ENCODE measurements at places on chromosomes 7 and 10. TPM values are rescaled to one million over a fixed set of nuclear protein-coding genes. Genes with fewer than 3 reads are reported as not detected.

- no peaks in the 10 kb centered on the region for H3K27me3 ChIP-seq
- H3K36me3 ChIP-seq, result no peaks in the 10 kb centered on the region
- no peak overlapping the region for H3K4me3 ChIP-seq
- peaks cover 11% of the 10 kb centered on the region for H3K4me1 ChIP-seq
- DNase-seq, result no peak
- H3K27ac ChIP-seq, result no peak overlapping the region
Measured at GRCh38 chr10:63697956-63698786, 177.0 kb downstream of the REEP3 start.

DNA sequence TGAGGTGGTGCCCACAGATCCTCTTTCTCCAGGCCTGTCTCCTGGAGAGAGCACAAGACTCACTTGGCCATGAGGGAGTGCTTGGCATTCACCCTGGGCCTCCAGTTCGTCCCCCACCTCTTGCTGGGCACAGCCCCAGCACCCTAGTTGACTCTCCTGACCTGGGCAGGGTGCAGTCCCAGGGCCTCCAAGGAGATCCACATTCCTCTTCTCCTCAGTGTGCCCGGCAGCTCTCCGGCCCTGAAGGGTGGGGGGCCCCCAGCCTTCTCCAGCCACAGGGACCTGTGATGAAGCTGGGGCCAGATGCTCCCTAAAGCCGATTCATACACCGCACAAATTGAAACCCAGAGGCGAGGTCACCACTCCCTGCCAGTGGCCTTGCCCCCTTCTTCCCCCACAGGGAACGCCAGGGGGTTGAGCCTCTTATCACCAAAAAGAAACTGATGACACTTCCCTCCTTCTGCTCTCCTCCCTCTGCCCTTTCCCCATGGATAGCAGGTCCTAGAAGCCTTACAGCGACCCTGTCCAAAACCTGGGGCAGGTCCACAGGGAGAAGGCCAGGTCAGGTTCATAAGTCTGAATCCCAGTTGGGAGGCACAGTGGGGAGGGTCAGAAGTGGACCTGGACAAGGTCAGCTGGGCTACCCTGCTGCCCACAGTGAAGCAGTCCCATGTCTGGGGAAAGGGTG, 3.1 kb downstream of the EN2 start:
- no peaks in the 10 kb centered on the region for H3K36me3 ChIP-seq
- H3K27ac ChIP-seq, result no peak overlapping the region
- no peak overlapping the region for H3K4me3 ChIP-seq
- peaks cover 96% of the 10 kb centered on the region for H3K27me3 ChIP-seq
- peaks cover 18% of the 10 kb centered on the region for H3K4me1 ChIP-seq

DNA sequence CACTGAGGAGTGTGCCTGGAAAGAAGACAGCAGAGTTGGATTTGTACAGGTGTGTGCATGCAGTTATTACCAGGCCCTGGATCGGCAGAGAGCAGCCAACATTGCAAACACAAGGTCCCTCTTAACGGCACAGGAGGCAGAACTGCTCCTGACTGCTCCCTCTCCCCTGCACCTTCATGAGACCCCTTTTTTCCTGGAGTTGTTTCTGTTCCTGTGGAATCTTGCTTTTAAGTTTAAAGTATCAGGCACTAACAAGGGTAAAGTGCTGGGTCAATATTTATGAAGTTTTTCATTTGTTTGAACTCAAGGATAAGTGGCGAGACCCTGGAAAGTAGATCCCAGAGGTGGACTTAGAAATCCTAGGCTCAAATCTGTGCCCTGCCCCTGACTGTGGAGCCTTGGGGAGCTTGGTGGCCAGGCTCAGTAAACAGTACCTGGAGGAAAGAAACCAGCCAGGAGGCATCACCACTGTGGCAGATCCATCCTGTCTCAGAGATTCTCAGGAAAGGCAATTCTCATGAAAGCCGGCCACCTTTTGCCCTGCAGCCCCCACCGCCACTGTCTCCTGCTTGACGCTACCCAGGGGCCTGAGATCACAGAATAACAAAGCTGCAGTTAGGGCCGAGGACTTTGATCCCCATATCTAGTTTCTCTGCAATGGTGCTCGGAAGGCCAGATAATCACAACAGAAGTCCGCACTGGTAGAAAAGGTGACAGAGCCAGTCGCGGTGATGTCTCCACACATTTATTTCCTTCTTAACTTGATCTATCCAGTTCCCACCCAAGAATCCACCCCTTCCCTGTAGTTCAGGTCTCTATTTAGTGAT, 36.7 kb downstream of the DDC start:
- H3K36me3 ChIP-seq, result no peaks in the 10 kb centered on the region
- H3K27me3 ChIP-seq, result no peaks in the 10 kb centered on the region
- H3K4me3 ChIP-seq, result no peak overlapping the region
- H3K27ac ChIP-seq, result peak overlapping the region; percentile 86
- DNase-seq, result peak; percentile 61

GRCh38 chr7:85074-85882, 107.1 kb upstream of the FAM20C start:
- H3K36me3 ChIP-seq, result no peaks in the 10 kb centered on the region
- H3K27me3 ChIP-seq, result no peaks in the 10 kb centered on the region
- DNase-seq, result peak; percentile 50
- no peak overlapping the region for H3K27ac ChIP-seq
- H3K4me1 ChIP-seq, result peaks cover 44% of the 10 kb centered on the region

GRCh38 chr7:157299613-157300368, 37.0 kb upstream of the DNAJB6 start:
- H3K27ac ChIP-seq, result no peak overlapping the region
- no peak for DNase-seq
- H3K27me3 ChIP-seq, result no peaks in the 10 kb centered on the region
- H3K36me3 ChIP-seq, result no peaks in the 10 kb centered on the region

DNA sequence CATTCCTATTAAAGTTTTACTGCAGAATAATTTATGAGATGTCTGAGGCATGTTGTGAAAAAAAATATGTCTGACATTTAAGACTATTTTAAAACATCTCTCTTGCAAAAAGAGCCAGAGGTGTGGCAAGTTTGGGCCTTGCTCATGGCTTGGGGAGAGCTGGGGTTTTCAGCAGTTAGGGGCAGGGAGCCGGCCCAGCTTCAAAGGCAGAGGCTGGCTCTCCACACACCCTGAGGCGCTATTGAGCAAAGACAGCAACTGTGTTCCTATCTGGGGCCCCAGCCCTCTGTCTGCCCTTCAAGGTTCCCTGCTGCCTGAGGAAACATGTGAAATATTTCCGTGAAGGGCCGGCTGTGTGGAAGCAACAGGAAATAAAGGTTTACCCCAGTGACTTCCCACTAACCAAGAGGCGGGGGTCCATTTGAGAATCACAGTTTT, 94.0 kb downstream of the SORBS1 start:
- H3K4me1 ChIP-seq, result peaks cover 43% of the 10 kb centered on the region
- DNase-seq, result peak; percentile 83
- H3K27me3 ChIP-seq, result no peaks in the 10 kb centered on the region
- H3K4me3 ChIP-seq, result no peak overlapping the region
- H3K36me3 ChIP-seq, result no peaks in the 10 kb centered on the region

- no peak for DNase-seq
- H3K4me1 ChIP-seq, result no peaks in the 10 kb centered on the region
- H3K27ac ChIP-seq, result no peak overlapping the region
- no peaks in the 10 kb centered on the region for H3K36me3 ChIP-seq
Measured at GRCh38 chr10:1187151-1187854, 131.1 kb downstream of the WDR37 start.

DNA sequence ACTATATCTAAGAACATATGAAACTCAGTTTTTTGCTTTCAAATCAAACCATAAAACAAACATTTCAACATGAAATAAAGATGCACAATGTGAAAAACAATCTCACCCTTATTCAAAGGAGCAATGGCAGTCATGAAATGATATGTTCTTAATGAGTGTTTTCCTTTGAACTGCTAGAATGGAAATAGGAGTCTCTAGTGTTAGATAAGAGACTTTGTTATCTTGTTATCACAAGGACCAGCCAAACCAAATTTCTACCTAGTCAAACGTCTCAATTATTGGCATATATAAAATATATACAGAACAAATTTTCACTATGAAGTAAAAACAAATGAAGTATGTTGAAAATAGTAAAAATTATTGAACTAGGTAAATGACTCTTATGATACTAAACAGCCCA, 1.2 kb downstream of the VPS41 start:
- H3K4me1 ChIP-seq, result no peaks in the 10 kb centered on the region
- no peaks in the 10 kb centered on the region for H3K36me3 ChIP-seq
- H3K4me3 ChIP-seq, result peak overlapping the region; percentile 2
- no peak for DNase-seq
- no peaks in the 10 kb centered on the region for H3K27me3 ChIP-seq

- no peaks in the 10 kb centered on the region for H3K27me3 ChIP-seq
- no peak for DNase-seq
- no peak overlapping the region for H3K4me3 ChIP-seq
Measured at GRCh38 chr10:124042656-124043309, 50.6 kb downstream of the CHST15 start.

- H3K4me1 ChIP-seq, result peaks cover 16% of the 10 kb centered on the region
- no peak overlapping the region for H3K4me3 ChIP-seq
- no peaks in the 10 kb centered on the region for H3K27me3 ChIP-seq
Measured at GRCh38 chr7:2832461-2832860, 11.6 kb downstream of the GNA12 start.

GRCh38 chr10:10814069-10814468, 203.6 kb upstream of the CELF2 start:
- DNase-seq, result no peak
- no peak overlapping the region for H3K27ac ChIP-seq
- no peaks in the 10 kb centered on the region for H3K27me3 ChIP-seq
- H3K36me3 ChIP-seq, result no peaks in the 10 kb centered on the region

GRCh38 chr7:130107949-130108674, 37.8 kb downstream of the KLHDC10 start:
- DNase-seq, result no peak
- H3K4me3 ChIP-seq, result no peak overlapping the region
- no peak overlapping the region for H3K27ac ChIP-seq
- no peaks in the 10 kb centered on the region for H3K36me3 ChIP-seq

GRCh38 chr10:32437334-32437733, 8.6 kb upstream of the CCDC7 start:
- no peaks in the 10 kb centered on the region for H3K36me3 ChIP-seq
- H3K4me3 ChIP-seq, result no peak overlapping the region
- H3K4me1 ChIP-seq, result no peaks in the 10 kb centered on the region
- no peak overlapping the region for H3K27ac ChIP-seq
- no peaks in the 10 kb centered on the region for H3K27me3 ChIP-seq

- no peaks in the 10 kb centered on the region for H3K27me3 ChIP-seq
- peak overlapping the region; percentile 90 for H3K4me3 ChIP-seq
- DNase-seq, result peak; percentile 84
- H3K27ac ChIP-seq, result peak overlapping the region; percentile 100
Measured at GRCh38 chr10:35127289-35127891, 744 bp downstream of the CREM start.

GRCh38 chr7:135348493-135348892, 114.9 kb downstream of the STRA8 start:
- no peaks in the 10 kb centered on the region for H3K36me3 ChIP-seq
- H3K4me3 ChIP-seq, result no peak overlapping the region
- H3K27ac ChIP-seq, result no peak overlapping the region

DNA sequence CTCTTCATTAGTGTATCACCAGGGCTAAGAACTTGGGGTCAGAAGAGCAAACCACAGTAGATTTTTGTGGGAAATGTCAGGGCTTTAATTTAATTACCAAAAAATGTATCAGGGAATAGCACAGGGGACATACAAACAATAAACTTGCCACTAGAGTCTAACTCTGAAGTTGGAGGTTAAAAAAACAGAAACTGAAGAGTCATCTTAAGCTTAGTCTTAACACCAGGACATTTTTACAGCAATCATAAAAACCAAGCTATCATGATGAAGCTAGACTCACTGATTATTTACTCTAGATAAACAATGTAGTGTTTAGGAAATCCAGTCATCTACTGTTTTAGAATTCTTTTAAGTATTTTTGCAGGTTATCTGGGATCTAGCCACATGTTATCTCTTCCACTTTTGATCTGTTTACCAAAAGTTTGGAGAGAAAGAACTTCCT, 48.4 kb upstream of the GLI3 start:
- peaks cover 54% of the 10 kb centered on the region for H3K27me3 ChIP-seq
- H3K4me3 ChIP-seq, result no peak overlapping the region
- peaks cover 5% of the 10 kb centered on the region for H3K4me1 ChIP-seq

- H3K27ac ChIP-seq, result peak overlapping the region; percentile 22
- no peaks in the 10 kb centered on the region for H3K36me3 ChIP-seq
- no peaks in the 10 kb centered on the region for H3K27me3 ChIP-seq
- DNase-seq, result no peak
- H3K4me3 ChIP-seq, result no peak overlapping the region
- H3K4me1 ChIP-seq, result peaks cover 15% of the 10 kb centered on the region
Measured at GRCh38 chr7:112930787-112931186, 140.6 kb upstream of the TMEM168 start.

- no peaks in the 10 kb centered on the region for H3K4me1 ChIP-seq
- H3K4me3 ChIP-seq, result no peak overlapping the region
- no peaks in the 10 kb centered on the region for H3K36me3 ChIP-seq
Measured at GRCh38 chr7:73921623-73922528, 60.9 kb downstream of the TMEM270 start.

- H3K36me3 ChIP-seq, result no peaks in the 10 kb centered on the region
- no peaks in the 10 kb centered on the region for H3K4me1 ChIP-seq
- H3K27ac ChIP-seq, result no peak overlapping the region
- no peaks in the 10 kb centered on the region for H3K27me3 ChIP-seq
- no peak overlapping the region for H3K4me3 ChIP-seq
Measured at GRCh38 chr10:85784792-85785191, 581.8 kb downstream of the GRID1 start.

DNA sequence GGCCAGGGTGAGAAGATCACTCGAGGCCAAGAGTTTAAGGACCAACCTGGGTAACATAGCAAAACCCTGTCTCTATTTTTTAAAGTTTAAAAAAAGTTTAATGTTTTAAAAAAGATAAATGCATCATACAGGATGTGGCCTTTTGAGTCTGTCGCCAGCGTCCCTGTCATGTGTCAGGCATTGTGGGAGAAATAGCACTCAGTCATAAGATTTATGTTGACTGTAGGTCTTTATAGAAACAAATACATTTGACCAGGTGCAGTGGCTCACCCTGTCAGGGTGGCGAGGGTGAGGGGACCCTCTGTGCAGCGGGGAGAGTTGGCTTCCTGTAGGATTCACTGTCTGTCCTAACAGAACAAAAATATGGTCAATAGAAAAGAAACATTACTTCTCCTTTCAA, 63.5 kb upstream of the SH2B2 start:
- no peaks in the 10 kb centered on the region for H3K27me3 ChIP-seq
- H3K36me3 ChIP-seq, result no peaks in the 10 kb centered on the region
- no peak overlapping the region for H3K27ac ChIP-seq
- no peaks in the 10 kb centered on the region for H3K4me1 ChIP-seq

MMD2 gene
- polyA plus RNA-seq, result not detected

RGR gene
- polyA plus RNA-seq, result not detected

HECTD2 gene
- 9.0 TPM for polyA plus RNA-seq

SPDYE9 gene
- polyA plus RNA-seq, result 0.38 TPM

SFXN4 gene
- 41.5 TPM for polyA plus RNA-seq

SEMA3D gene
- 18.7 TPM for polyA plus RNA-seq

Data from hepatocyte (in vitro differentiated cells).